ENCODE measurements at places on chromosomes 1 and 21. TPM values are rescaled to one million over a fixed set of nuclear protein-coding genes. Genes with fewer than 3 reads are reported as not detected.

PGBD5 gene
- total RNA-seq = not detected

MYOG gene
- not detected for total RNA-seq

MIXL1 gene
- 0.16 TPM for total RNA-seq

TMEM240 gene
- total RNA-seq = 0.45 TPM

NPR1 gene
- total RNA-seq = not detected

RHEX gene
- total RNA-seq = not detected

RNU1-1 gene
- total RNA-seq = 820 TPM

CCDC181 gene
- not detected for total RNA-seq

Data from activated CD8-positive, alpha-beta T cell treated with anti-CD3 and anti-CD28 coated beads for 36 hours (primary cell).